ENCODE measurements at places on chromosomes 13 and 19. TPM values are rescaled to one million over a fixed set of nuclear protein-coding genes. Genes with fewer than 3 reads are reported as not detected.
A peak's percentile ranks its signal among the peaks of the same experiment; 100 is the strongest.

DNA sequence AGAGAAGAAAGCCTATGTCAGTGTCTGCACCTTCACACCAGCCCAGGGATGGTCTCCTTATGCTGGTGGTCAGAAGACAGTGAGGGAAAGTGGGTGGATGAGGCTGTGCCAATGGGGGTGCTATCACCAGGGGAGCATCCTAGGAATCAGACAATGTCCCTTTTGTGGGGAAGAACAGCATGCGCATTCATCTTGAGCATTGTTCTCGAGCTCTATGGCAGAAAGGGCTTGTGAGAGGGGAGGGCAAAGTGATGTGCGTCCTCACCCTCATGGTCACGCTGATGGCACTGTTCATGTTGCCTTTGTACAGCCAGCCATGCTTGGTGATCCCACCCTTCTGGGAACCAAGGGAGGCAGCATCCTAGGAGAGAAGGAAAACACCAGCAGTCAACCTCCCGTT is 56.1 kb downstream of the DOCK9 start:
- no peak for DNase-seq
- no peak overlapping the region for H3K27ac ChIP-seq
- no peaks in the 10 kb centered on the region for H3K27me3 ChIP-seq
- peaks cover 19% of the 10 kb centered on the region for H3K4me1 ChIP-seq

Gene UHRF1
- total RNA-seq, result 63.5 TPM

Gene TDRD3
- total RNA-seq, result 30.4 TPM

DNA sequence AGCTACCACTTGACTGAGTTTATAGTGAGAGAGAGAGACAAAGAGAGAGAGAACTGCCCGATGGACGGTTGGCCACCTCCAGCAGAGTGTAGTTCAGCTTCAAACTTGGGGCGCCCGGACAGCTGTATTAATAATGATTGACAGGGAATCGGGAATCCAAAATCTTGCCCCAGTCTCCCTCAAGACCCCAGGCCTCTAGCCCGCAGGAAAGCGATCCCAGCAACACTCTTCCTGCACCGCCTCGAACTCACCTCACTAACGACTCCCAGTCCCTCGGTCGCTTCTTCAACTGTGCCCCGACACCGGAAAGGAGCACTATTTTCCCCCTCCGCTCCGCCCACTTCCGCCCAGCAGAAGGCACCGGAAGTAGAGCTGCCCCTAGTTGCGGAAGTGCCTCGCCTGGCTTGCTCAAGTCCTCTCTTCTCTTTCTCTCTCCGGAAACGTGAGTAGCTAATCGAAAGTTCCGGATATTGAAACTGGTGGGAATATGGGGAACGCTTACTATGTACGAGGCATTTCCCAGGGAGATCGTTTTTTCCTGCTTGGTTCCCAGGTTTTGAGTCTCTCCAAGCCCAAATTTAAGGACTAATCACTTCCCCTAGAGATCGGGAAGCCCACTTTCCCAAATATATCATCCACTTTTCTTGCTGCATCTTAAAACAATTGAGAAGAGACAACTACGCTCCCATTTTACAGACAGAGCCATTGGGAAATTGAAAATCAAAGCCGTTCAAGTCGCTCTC is at the start of gene NOSIP:
Gene NOSIP (minus strand): TSS at position 293 of the 743 bp plus-strand sequence. CDS start 19,865 bp downstream, outside the sequence.
- no peaks in the 10 kb centered on the region for H3K27me3 ChIP-seq
- H3K4me1 ChIP-seq, result peaks cover 21% of the 10 kb centered on the region
- no peaks in the 10 kb centered on the region for H3K36me3 ChIP-seq
- peak within 1 kb of the TSS; percentile 94 for H3K27ac ChIP-seq
- peak within 1 kb of the TSS; percentile 97 for H3K4me3 ChIP-seq

GRCh38 chr13:52924289-52925148 is 76.1 kb upstream of the PCDH8 start:
- peaks cover 2% of the 10 kb centered on the region for H3K4me1 ChIP-seq
- no peaks in the 10 kb centered on the region for H3K36me3 ChIP-seq
- H3K27me3 ChIP-seq, result peaks cover 27% of the 10 kb centered on the region
- H3K27ac ChIP-seq, result no peak overlapping the region
- no peak for DNase-seq

Gene ZNF566
- total RNA-seq, result 23.2 TPM

Gene SELENOV
- 6.5 TPM for total RNA-seq

- DNase-seq, result no peak
- peaks cover 3% of the 10 kb centered on the region for H3K27me3 ChIP-seq
- no peak overlapping the region for H3K4me3 ChIP-seq
- no peak overlapping the region for H3K27ac ChIP-seq
- H3K36me3 ChIP-seq, result no peaks in the 10 kb centered on the region
- H3K4me1 ChIP-seq, result no peaks in the 10 kb centered on the region
These were observed 7.5 kb upstream of the MIER2 start for GRCh38 chr19:351976-352625.

DNA sequence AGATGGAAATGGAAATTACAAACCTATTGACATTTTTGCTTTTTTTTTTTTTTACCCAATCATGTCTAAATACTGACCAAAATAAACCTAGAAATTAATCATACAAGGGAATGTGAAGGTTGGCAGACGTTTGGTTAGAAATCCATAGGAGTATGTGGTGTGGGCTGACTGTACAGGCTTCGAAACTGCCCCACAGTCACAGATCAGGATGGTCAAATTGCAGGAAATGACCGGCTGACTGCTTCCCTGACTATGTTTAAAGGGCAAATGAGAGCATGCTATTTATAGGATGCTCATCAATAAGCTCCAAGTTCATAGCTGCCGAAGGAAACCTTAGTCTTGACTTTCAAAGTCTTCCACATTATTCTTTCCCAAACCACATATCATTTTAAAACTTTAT is 118.4 kb downstream of the COG6 start:
- no peak overlapping the region for H3K27ac ChIP-seq
- H3K27me3 ChIP-seq, result no peaks in the 10 kb centered on the region
- no peak overlapping the region for H3K4me3 ChIP-seq
- DNase-seq, result no peak
- peaks cover 4% of the 10 kb centered on the region for H3K4me1 ChIP-seq

DNA sequence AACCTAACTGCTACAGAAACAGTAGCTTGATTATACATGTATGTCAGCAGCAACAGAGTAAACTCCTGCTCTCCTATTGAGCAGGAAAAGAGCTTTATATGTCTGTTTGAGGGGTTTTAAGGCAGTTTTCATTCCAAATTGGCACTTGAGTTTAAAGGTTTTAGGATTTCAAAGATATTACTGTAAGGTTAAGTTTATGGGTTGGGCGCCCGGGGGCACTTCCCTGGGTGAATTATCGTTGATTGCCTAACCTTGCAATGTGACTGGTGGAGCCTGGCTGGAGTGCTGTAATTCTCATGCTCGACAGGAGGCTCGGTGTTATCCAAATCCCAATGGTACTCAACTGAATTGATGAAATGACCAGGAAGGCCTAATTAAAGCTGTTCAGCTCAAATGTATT is 1586.1 kb downstream of the OLFM4 start:
- H3K27me3 ChIP-seq, result no peaks in the 10 kb centered on the region
- no peak for DNase-seq
- H3K4me1 ChIP-seq, result peaks cover 3% of the 10 kb centered on the region
- no peak overlapping the region for H3K4me3 ChIP-seq

DNA sequence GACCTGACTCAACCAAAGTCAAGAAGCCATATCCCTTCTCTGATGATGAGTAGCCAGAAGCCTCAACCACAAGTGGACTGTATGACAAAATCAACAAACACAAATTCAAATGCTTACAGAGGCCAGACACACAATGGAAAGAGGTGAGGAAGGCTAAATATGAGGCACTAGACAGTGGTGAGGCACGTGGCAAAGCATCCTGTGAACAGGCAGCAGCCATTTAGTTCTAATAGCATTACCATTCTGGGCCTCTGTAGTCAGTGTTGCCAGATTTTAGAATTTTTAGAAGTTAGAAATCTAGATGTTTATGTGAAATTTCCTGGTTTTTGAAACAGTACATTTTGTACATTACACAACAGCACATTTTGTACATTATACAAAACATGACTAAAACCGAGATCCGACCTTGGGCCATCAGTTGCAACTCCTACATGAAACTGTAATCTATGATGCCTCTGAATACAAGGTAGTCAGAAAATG is 403.3 kb downstream of the COG6 start:
- H3K27ac ChIP-seq, result peak overlapping the region; percentile 6
- DNase-seq, result no peak
- no peak overlapping the region for H3K4me3 ChIP-seq
- H3K27me3 ChIP-seq, result peaks cover 16% of the 10 kb centered on the region
- H3K36me3 ChIP-seq, result no peaks in the 10 kb centered on the region

DNA sequence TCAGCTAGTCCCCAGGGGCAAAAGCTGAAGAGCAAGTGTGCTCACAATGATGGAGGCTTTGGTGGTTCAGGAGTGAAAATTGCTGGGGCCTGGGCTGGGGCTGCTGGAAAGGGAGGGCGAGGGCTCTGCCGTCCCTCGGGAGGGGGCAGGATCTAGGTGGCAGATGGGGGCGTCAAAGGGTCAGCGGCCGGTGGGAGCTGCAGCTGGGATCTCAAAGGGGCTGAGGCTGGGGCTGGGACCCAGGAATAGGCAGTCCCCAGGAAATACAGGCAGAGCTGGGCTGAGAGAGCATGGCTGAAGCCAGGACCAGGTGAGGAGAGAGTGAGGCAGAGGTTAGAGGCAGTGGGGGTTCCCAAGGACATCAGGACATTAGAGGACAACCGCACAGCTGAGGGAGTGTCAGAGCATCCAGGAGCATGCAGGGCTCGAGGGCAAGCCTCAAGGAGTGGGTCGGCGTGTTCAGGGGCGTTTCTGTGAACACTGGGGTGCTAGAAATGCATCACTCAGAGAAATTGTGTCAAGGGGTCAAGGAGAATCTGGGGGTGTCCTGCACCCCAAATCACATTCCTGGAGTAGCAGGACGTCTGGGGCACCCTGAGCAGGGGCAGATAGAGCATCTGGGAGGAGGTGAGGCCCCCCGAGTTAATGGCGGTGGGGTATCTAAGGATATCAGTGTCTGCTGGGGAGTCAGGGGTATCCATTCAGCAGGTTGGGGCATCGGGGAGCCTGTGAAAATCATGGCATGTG is 1.2 kb upstream of the SYNE4 start:
- H3K27me3 ChIP-seq, result no peaks in the 10 kb centered on the region
- H3K36me3 ChIP-seq, result peaks cover 6% of the 10 kb centered on the region
- peak overlapping the region; percentile 42 for H3K27ac ChIP-seq

GRCh38 chr19:43545276-43545675 is 12.3 kb downstream of the ZNF575 start:
- no peaks in the 10 kb centered on the region for H3K27me3 ChIP-seq
- no peak for DNase-seq
- no peak overlapping the region for H3K27ac ChIP-seq
- no peaks in the 10 kb centered on the region for H3K4me1 ChIP-seq

Gene ZNF527
- total RNA-seq, result 7.9 TPM

Data from progenitor cell of endocrine pancreas (in vitro differentiated cells).